EH (cell line): ENCODE measurements at places on chromosomes 16 and 17.

DNA sequence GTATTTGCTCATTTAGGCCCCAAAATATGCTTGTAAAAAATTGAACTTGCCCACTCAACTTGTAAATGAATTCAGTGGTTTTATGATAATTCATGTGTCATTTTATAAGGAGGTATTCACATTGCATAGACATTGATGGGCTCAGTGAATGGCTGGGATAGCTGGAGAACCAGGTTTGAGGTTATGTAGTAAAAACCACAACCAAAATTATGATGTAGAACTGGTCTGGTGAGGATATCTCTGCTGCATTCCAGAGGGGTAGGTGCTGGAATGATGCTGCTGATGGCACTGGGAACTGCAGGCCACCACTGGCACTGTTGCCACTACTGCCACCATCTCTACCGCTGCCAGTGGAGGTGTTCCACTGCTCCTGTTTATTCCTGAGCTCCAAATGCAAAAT lies 21.5 kb upstream of the RABEP1 start:
- peak; percentile 21 for DNase-seq

- no peak for DNase-seq
Measured at GRCh38 chr17:50790618-50791017, 23.3 kb upstream of the ANKRD40CL start.

DNA sequence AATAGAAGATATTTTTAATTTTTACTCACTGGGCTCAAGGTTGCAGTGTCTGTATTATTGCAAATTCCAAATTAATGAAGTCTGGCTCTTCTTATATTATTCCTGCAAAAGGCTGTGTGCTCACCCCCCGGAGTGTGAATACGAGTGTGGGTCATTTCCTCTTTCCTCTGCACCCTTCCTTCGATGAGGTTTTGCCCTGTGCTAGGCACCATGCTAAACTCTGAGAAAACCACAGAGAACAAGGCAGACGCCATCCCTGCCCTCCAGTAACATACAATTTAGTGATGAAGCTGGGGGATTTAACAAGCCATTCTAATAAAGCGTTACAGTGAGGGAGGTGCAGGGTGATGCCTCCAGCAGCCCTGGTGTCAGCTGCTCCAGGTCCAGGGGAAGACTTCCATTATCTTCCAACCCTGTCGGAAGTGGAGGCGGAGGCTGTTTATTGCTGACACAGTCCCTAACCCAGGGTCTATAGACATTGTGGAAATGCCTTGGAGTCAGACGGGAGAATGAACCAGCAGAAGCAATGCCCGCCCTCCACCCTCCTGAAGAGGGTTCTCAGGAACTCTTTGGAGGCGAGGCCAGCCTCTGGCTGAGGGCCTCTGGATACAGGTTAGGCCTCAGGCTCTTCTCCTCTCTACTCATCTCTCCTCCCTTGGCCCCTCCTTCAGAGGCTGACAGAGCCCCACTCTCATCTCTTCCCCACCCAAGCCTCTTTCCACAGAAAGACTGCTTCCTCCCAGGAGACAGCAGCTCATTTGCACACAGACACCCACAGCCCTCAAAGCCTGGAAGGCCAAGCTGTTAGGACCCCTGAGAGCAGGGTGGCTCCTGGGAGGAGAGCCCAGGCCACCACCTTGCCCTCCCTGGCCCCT lies 2.0 kb upstream of the ACE start:
- no peak for DNase-seq

DNA sequence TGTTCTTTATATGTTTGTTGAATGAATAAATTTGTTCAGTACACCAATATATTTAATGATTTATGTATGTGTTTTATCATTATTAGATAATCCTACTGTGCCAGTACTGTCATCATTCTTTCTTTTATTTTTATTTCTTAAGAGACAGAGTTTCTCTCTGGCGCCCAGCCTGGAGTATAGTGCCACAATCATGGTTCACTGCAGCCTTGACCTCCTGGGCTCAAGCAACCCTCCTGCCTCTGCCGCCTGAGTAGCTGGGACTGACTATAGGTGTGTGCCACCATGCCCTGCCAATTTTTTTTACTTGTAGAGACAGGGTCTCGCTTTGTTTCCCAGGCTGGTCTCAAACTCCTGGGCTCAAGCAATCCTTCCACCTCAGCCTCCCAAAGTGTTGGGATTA lies 41.8 kb downstream of the PAFAH1B1 start:
- no peak for DNase-seq

- DNase-seq = no peak
Measured at GRCh38 chr17:10790491-10791401, 13.2 kb downstream of the TMEM238L start.

GRCh38 chr17:31834448-31834847 lies 24.6 kb downstream of the COPRS start:
- DNase-seq = no peak

GRCh38 chr16:46629331-46630219 lies 8.4 kb upstream of the SHCBP1 start:
- peak; percentile 67 for DNase-seq

- no peak for DNase-seq
Measured at GRCh38 chr17:4518901-4519300, 20.2 kb downstream of the SPNS2 start.

DNA sequence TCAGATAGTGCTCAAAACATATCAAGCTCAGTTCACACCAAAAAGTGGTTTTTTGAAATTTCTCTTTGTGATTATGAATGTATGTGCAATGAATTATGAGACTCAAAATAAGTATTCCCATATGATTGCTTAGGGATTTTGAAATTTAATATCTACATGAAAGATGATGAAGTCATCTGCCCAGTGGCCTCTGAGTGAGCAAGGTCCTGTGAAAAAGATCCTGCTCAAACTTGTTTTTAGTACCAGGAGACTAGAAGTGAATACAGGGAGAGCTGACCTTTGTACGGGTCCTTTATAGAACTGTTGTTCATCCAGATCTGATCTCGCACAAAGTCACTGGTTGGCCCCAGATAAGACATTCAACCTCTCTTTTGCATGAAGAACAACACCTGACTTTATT lies 151.9 kb upstream of the MAF start:
- DNase-seq = no peak

DNA sequence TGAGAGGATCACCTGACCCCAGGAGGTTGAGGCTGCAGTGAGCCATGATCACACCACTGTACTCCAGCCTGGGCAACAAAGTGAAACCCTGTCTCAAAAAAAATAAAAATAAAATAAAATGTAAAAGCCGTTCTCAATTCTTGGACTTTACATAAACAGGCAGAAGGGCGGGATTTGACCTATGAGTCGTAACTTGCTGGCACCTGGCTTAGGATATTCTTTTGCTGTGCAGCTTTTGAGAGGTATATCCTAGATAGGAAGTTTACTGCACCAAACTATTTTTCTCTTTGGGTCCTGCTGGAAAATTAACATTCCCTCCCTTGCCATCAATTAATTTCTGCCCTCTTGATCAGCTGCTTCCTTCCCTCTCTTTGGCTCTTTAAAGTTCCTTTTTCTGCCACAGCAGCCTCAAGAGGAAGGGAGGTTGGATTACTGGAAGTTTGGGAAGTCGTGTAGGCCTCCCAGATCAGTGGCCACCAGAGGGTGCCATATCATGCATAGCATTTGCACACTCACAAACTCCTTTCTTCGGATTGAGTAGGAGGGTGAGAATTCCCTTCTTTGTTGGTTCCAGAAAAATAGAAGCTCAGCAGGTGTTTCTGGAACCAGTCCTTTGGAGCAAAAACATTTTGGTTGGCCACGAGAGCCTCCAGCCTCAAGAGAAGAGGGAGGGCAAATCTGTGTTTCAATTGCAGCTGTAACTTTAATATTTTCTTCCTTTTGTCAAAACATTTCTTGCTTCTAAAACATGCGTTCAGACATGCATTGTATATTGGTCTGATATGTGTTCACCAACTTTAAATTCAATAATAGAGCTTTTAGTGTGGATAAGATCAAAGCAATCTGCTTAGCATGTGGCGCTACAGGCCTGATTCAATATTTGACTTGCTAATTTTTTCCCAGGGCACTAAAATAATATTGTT lies 147.3 kb downstream of the CCDC182 start:
- peak; percentile 81 for DNase-seq

DNA sequence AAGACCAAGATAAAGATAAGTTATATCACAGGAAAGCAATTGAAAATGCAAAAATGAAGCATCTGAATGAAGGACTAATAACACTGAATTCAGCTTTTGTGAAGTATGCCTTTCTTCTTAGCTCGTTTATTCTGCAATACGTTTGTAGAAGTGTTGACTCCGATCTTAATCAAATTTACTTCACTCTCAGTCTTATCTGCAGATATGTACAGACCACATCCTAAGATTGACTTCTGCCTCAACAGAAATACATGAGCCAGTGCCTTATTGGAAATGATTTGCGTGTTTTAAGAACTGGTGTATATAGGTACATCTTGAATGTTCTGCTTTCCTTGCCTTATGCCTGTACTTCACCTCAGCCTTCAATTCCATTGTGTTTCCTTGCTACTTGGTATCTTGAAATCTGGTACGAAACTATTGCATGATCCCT lies 1.3 kb downstream of the ATF7IP2 start:
- no peak for DNase-seq

GRCh38 chr17:8794636-8795035 lies 4.5 kb downstream of the MFSD6L start:
- no peak for DNase-seq

- peak; percentile 71 for DNase-seq
Measured at GRCh38 chr16:82954224-82954929, 327.6 kb downstream of the CDH13 start.

DNA sequence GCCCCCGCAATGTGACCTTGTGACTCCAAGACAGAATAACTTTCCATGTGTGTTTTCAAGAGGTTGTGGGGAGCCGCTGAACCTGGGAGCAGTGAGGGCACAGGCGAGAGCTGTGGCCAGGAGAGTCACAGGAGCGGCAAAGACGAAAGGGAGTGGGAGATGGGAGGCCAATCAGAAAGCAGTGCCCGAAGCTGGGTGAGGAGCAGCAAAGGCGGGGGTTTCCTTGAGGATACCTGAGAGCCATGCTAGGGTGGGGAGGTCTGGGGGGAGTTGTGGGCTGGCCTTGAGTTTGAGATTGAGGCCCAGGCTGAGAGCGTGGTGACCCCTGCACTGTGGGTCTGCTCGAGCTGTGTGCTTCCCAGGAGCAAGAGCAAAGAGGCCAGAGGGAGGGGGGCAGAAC lies 23.2 kb upstream of the NPTX1 start:
- no peak for DNase-seq

DNA sequence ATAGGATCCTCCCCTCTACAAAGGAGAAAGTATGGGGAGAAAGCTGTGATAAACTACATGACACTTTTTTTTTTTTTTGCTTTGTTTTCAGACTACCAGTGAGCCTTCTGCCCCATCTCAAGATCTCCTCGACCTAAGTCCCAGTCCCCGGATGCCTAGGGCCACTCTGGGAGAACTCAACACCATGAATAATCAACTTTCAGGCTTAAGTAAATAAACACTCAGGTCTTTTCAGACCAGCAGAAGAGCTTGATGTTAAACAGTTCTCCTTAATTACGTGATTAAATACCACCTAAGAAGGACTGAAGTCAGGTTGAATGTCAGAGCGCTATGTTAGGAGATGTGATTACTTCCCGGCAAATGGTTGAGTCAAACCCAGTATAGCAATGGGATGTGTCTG lies 31.4 kb downstream of the COX11 start:
- DNase-seq = no peak

DNA sequence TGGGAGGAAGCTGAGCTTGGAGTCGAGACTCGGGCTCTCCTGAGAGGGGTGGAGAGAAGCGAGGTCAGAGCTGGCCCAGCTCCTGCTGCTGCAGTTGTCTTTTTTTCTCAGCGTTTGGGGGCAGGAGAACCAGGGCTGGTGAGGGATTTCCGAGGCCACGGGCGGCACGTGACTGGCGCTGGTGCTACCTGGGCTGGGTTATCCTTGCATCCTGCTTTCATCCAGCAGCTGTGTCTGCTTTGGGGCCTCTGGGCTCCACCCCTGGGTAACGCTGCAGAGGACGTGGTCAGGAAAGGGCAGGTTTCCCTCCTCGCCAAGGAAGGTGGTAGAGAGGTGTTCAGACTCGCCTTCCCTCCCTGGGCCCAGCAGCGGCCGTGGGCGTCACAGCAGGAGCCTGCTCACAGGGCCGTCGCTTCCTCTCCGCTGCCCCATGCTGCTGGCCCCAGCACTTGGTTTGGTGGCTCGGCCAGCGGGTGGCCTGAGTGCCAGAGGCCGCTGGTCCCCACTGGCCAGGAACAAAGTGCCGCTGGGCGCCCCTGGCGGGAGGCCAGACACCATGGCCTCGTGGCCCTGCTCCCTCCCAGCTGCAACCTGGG lies 22.5 kb downstream of the GSE1 start:
- no peak for DNase-seq

- DNase-seq = peak; percentile 39
Measured at GRCh38 chr16:67470359-67470758, 10.6 kb downstream of the ATP6V0D1 start.

GRCh38 chr17:28599311-28600184 lies 723 bp upstream of the SPAG5 start:
- peak; percentile 92 for DNase-seq

DNA sequence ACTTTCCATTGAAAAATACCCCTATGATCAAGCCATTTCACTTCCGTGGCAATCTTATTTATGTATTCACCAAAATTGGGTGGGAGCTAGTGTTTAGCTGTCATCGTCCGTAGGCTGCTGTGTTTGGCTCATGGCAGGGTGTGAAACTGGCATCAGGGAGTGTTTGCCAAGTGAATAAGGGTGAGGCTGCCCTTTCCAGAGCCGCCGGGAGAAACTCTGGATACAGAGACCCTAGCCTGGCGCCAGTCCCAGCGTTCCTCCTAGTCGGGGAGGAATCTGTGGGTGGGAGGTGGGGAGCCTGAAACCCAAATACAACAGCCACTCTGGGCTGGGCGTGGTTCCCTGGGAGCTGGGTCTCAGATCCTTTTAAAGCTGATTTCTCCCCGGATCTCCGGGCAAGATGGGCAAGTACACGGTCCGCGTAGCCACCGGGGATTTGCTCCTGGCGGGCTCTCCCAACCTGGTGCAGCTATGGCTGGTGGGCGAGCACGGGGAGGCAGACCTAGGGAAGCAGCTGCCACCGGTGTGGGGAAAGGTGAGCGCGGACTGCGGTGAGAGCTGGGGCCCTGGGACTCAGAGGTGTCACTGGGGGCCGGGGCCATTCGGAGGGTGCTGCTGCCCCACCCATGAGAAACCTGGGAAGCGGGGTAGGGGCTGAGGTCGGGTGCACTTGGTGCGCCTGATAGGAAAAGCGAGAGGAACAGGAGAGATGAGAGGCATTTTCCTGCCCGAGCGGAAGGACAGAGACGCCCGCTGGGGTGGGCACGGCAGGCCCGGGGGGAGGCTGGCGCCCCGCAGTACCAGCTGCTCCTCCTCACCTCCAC lies 62.1 kb upstream of the TEKT1 start:
- DNase-seq = no peak

GRCh38 chr17:82388922-82389283 lies 17.3 kb downstream of the UTS2R start:
- DNase-seq = no peak

DNA sequence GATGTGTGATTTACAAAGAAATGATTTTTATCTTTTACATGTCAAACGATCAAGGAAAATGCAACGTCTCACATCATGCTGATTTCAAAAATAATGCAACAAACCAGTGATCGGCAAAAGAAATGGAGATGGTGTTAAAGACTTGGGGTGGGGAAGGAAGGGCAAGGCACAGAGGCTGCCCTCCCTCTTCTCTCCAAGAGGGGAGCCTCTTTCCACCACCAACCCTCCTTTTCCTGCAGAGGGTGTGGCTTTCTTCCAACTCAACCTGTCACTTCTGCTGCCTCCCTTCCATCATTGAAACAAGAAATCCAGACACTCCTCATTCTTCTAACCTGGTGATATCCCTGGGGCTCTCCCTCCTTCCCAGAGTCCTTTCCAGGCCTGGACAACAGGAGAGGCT lies 320.8 kb downstream of the SLC39A11 start:
- DNase-seq = no peak
